ENCODE measurements at places on chromosomes 2 and 18.

- no peak for DNase-seq
These were observed 23.6 kb upstream of the GLS start for GRCh38 chr2:190856985-190857384.

DNA sequence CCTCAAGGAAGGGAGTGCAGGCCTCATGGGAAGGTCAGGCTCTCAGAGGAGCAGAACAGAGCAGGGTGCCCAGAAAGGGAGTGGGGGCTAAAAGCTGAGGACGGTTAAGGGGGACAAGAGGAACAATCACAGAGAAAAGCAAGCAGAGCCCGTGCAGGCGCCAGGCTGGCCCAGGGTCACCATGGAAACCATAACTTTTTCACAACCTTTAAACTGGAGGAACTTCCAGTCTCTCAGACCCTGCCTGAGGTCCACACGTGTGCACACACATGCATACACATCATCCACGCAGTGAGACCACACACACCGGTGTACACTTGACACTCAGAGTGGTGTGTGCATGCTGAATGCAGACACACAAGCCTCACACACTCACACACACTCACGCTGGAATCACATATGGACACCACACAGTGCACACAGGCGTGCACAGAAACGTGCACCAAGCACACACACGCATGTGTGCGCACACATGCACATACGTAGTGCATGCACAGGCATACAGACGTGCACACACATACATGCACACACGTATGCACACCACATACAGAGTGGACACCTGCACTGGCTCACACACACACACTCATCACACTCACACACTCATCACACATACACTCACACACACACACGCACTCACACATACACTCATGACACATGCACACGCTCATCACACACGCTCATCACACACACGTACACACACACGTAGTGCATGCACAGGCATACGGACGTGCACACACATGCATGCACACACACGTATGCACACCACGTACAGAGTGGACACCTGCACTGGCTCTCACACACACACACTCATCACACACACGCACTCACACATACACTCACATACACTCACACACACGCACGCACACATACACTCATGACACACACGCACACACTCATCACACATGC is 37.2 kb upstream of the SNED1 start:
- no peak for DNase-seq

DNA sequence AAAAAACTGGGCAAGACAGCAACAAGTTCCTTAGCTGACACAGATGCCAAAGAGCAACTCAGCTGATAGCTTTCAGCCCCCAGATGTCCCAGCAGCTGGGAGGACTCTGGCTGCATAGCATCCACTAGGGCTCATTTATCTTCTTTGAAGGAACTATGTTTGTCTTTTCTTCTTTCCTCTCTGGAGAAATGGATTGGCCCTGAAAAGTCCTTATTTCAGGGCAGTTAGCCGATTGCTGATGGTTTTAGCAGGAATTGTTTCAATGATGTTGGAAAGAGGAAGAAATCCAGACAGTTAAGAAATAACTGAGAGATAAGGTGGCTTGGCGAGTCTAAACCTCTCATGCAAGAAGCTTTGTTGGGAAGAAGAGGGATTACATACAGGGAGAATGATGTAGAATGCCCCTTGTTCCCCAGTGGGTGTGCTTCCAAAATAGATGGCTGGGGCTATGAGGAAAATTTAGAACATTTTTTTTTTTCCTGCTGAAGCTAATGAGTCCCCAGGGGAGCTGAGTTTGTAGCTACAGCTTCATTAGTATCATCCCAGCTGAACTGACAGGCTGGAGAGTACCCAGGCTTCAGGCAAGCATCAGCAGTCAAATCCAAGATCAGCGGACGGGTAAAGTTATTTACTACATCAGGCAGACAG is 33.6 kb upstream of the SERPINE2 start:
- DNase-seq = no peak

DNA sequence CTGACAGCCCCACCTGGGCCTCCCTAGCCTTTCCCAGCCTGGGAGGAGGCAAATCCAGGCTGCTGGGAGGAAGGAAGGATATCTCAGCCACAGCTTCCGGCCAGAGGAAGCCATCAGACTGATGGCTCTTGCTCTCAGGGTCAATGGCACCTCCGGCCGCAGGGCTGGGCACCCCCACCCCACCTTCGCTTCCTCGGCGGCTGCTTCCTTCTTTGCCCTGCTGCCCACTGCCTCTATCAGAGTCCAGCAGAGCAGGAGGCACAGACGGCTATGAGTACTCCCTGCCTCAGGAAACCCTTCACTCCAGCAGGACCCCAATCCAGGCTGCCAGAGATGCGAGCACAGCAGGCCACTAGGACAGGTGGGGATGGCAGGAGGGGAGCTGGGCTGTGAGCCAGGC is 3.3 kb downstream of the SEMA4C start:
- no peak for DNase-seq

DNA sequence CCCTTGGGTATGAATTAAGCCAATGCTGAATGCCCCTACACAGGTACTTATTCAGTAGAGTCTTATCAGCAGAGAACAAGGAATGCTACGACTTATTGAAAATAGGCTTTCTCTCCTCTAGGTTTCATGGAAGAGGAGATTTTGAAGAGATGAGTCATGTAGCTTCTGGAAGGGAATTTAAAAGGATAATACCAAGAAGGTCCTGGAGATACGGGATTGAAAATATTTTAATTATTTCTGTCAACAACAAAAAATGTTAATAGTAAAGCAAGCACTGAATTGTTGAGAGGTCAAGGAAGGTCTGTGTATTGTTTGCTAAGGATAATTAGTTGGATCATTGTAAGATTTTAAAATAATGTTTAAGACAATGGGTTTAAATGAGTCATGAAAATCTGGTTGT is 293.0 kb upstream of the SPHKAP start:
- DNase-seq = no peak

GRCh38 chr18:518081-518480 is 17.6 kb upstream of the COLEC12 start:
- DNase-seq = no peak

GRCh38 chr18:71760541-71760940 is 783.6 kb downstream of the CBLN2 start:
- DNase-seq = no peak

- DNase-seq = peak; percentile 20
These were observed 11.5 kb upstream of the SNED1 start for GRCh38 chr2:240986787-240987411.

DNA sequence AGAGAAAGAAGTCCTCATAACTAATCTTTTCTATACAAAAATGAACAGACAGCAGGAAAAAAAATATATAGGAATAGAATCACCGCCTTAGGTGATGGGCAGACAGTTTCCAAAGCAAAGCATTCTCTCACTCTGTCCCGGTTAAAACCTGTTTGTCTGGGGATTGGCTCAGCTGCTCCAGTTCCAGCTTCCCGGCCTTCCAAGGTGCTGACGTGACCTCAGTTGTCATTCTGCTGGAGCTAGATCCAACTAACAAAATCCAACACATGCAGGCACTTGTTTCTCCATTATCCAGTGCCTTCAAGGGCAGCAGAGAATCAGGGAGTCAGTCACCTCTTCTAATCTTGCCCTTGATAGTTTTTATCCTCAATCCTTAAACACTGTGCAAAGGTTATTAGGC is 52.8 kb downstream of the IKZF2 start:
- no peak for DNase-seq

DNA sequence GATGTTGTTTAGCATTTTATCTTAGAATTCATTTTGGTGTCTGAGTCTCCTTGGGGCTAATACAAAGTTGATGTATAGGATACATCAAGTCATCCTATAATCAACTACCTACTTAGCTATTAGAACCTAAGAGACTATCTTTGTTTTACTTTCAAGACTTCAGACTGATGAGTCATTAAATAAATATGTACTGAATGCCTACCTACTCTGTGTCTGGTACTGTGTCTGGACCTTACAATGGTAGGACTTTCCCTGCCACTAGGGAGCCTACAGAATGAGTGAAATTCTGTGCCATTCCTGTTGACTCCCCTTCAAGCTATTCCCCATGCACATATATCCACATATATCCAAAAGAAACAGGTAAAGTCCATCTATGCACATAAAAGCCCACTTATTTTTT is 114.5 kb downstream of the ERBB4 start:
- no peak for DNase-seq

- no peak for DNase-seq
These were observed 8.5 kb downstream of the RTTN start for GRCh38 chr18:70197026-70197425.

- no peak for DNase-seq
These were observed 61.3 kb downstream of the GALNT1 start for GRCh38 chr18:35642802-35643201.

GRCh38 chr2:3288470-3289170 is 89.0 kb downstream of the EIPR1 start:
- no peak for DNase-seq

DNA sequence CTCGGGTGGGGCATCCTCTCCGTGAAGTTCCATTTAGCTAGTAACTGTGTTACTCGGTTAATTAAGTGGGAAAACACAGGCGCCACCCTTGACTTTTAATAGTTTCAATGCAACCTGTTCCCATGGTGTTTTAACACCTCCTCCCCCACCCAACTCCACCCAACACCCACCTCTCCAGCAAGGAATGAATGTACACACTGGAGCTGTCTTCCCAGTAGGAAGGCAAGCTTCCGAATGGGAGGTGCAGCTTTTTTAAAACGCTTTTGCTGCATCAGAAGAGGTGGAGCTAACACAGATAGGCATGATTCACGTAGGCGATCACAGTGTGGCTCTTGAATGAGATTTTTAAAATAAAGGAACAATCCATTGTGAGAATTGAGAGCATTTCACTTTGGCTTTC is 73.8 kb upstream of the AGAP1 start:
- no peak for DNase-seq

GRCh38 chr2:112710956-112711750 is 9.7 kb upstream of the NT5DC4 start:
- no peak for DNase-seq

GRCh38 chr18:32742579-32742978 is 30.2 kb downstream of the KLHL14 start:
- DNase-seq = no peak

Data from AG04450 (cell line).